ENCODE measurements at places on chromosomes 11 and 22.

GRCh38 chr11:14309425-14310192 is 49.4 kb downstream of the RRAS2 start:
- DNase-seq = no peak

GRCh38 chr11:35288817-35289541 is 130.4 kb downstream of the SLC1A2 start:
- DNase-seq = no peak

- no peak for DNase-seq
Observed at GRCh38 chr11:111283945-111284481, 14.3 kb upstream of the POU2AF3 start.

DNA sequence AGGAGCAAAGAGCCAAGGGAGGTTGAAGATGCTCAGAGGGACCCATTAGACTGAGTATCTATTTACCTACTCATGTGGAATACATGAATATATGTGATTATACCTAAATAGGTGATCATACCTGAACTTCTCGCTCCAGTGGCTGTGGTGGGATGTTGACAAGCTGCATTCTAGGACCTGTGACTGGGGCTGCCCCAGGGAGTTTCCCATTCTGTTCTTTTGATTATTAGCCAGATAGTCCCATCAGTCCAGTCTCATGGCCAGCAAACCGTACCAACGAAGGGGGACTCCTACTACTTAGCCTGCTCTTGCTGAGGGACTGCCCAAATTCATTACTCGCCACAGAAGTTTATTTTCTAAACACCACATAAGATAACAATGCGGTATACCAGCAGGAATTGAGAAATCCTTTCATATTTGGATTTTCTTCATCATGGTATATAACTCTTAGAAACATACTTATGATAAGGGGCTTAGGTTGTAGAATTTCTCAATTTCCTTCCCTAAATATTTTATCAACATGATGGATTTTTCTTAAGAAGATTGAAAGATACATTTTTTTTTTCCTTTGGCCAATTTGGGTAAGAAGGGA is 273.9 kb downstream of the NTM start:
- DNase-seq = no peak

DNA sequence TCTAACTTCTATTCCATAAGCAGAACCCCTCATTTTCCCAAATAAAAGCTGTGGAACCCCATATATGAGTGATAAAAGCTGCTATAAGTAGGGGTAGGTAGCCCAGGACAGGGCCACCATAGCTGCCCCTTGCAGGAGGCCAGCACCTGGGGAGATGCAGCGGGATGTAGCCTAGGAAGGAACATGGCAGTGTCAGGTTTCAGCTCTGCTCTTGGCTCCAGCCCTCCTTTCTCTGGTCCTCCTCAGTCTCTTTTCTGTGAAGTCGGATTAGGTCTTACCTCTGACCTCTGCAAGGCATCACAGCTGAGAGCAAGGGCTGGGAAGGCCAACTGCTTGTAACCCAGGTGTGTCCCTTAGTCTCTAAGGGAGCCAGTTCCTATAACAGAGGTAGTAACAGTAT is 135.6 kb downstream of the NAV2 start:
- no peak for DNase-seq

GRCh38 chr22:38865201-38866023 is 6.6 kb downstream of the CBX6 start:
- peak; percentile 7 for DNase-seq

DNA sequence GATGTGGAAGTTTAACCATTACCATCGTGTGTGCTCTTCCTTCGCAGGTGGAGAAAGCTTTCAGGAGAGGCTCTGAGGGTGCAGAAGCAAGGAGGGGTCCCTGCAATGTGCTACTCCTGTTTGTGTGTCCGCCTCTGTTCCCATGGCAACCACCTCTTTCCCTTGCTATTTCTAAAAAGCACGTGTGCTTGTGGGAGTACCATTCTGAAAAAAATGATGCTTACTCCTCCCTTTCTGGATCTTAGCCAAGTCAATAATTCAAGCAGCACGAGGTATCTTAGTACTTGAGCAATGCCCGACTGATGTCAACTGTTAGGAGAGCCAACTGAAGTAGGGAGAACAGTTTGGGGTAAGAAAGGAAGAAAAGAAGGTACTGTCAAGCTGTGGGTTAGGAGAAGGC is 628.7 kb downstream of the NTM start:
- DNase-seq = peak; percentile 43

GRCh38 chr11:47143322-47143721 is 33.4 kb downstream of the ARFGAP2 start:
- peak; percentile 84 for DNase-seq

GRCh38 chr11:12587333-12587991 is 86.8 kb upstream of the TEAD1 start:
- DNase-seq = peak; percentile 4

DNA sequence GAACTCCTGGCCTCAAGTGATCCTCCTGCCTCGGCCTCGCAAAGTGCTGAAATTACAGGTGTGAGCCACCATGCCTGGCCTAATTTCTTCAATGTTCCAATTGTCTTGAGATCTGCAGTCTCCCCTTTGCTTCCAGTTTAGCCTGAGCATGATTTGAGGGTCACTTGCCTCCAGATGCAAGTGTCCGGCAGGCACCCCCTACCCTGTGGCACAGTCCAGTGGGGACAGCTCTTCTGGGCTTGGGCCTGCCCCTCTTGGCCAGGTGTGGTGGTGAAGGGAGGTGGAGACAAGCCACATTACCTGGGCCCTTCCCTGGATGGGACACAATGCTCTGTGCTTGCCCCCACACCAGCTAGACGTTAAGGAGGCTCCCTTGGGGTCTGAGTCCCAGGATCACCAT is 21.3 kb upstream of the CACNG2 start:
- no peak for DNase-seq

- no peak for DNase-seq
Observed at GRCh38 chr11:127491589-127491988, 491.0 kb upstream of the KIRREL3 start.

- peak; percentile 39 for DNase-seq
Observed at GRCh38 chr11:22807855-22808570, 21.6 kb downstream of the SVIP start.

- DNase-seq = peak; percentile 50
Observed at GRCh38 chr11:662689-663274, 25.7 kb downstream of the DRD4 start.

DNA sequence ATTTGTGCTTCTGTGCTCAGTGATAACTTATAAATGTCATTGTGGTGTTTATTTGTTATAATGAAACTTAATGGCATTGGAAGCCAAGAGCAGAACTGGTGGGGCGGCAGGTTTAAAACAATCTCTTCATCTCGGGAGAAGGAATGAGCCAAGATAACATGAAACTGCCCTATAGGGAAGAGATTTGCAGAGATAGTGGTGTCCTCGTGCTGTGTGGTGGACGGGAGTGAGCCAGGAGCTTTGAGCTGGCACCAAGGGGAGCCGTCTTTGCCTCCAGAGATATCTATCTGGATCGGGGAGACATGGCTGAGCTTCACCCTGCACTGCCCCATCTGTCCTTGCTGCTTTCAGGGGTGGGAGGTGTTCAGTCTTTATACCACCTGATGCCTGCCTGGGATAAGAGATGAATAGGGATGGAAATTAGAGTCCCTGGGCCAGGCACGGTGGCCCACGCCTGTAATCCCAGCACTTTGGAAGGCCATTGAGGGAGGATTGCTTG is 189.6 kb downstream of the ST3GAL4 start:
- no peak for DNase-seq

DNA sequence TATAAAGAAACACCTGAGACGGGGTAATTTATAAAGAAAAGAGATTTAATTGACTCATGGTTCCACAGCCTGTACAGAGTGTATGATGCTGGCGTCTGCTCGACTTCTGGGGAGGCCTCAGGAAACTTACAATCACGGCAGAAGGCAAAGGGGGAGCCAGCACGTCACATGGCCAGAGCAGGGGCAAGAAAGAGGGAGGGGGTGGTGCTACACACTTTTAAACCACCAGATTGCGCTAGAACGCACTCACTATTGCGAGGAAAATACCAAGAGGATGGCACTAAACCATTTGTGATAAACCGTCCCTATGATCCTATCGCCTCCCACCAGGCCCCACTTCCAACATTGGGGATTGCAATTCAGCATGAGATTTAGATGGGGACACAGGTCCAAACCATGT is 79.7 kb upstream of the CARD18 start:
- DNase-seq = no peak

DNA sequence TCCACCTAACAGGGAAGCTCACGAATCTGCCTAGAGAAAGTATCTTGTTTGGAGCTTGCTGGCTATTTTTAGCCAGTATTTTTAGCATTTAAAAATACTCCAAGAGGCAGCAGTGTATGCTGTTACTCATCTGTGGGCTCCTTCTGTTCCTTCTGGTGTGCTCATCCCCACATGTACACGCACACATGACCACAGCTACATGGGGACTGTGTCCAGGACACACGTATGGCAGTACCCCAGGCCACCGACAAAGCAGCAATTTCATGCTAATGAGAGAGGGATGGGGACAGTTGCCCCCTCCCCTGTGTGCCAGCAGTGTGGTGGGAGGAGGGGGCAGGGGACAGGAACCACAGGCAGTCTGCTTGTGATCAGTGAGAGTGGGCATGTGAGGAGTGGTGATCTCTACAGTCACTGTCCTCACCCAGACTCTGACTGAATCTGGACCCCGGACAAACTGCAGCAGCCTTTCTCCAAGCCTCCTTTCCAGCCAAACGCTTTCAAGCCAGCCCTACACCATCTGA is 16.4 kb downstream of the USP2 start:
- no peak for DNase-seq

DNA sequence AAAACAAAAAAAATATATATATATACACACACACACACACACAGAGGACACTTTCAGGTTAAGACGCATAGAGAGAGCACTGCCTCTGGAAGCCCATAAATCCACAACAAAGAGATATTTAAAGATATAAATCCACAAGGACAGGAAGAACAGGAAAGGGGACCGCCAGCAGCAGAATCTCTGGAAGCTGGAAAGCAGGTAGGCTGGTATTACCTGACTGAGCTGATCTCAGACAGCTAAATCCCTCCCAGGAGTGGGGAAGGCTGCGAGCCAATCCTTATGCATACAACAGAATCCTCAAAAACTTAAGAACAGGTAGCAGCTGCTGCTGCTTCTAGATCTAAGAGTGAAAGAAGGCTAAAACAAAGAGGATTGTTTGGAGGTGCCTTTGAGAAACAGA is 1.8 kb upstream of the MCAT start:
- DNase-seq = no peak

- no peak for DNase-seq
Observed at GRCh38 chr11:120642196-120642894, 130.8 kb downstream of the GRIK4 start.

GRCh38 chr11:64641596-64642417 is 50.8 kb downstream of the SLC22A12 start:
- no peak for DNase-seq

DNA sequence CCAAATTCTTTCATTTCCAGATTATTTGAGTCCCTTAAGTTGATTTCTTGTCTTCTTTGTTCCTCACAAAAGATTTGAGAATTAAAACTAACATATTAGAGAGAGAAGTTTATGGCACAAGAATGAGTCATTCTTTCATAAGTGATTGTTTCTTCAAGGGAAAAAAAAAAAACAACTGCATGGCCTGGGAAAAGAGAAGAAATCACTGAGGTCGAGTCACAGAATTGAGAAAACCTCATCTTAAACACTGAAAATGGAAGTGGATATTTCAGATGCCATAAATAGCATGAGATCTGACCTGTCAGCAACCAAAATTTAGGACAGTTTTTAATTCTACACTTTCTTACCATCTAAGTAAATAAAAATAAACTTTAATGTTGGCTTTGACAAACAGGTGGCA is 87.2 kb downstream of the CWF19L2 start:
- DNase-seq = no peak

DNA sequence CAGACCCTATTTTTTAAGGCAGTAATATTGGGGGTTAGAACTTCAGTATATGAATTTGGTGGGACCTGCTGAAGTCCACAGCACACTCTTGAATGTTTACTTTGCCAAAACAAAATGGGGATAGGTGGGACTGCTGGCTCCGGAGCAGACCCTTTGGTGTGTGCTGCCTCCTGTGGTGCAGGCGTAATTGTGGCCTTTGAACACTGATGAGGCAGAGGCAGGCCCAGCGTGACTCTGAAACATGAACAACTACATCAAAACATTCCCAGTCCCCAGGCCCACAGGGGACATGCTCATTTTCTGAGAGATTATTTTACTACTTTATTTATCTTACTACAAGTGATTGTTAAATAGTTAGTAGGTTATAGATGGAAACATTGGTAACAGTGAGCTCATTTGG is 225.0 kb upstream of the TBCEL start:
- no peak for DNase-seq

GRCh38 chr22:31082606-31083376 is 1.7 kb downstream of the SMTN start:
- peak; percentile 72 for DNase-seq

DNA sequence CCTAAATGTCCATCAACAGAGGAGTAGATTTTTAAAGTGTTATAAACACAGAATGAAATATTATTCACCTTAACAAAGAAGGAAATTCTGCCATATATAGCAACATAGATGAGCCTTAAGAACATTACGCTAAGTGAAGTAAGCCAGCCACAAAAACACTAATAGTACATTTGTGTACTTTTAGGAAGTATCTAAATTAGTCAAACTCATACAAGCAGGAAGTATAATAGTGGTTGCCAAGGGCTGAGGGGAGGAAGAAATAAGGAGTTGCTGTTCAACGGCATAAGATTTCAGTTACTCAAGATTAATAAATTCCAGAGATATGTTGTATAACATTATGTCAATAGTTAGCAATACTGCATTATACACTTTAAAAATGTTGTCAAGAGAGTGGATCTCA is 181.7 kb upstream of the ZC3H12C start:
- no peak for DNase-seq

DNA sequence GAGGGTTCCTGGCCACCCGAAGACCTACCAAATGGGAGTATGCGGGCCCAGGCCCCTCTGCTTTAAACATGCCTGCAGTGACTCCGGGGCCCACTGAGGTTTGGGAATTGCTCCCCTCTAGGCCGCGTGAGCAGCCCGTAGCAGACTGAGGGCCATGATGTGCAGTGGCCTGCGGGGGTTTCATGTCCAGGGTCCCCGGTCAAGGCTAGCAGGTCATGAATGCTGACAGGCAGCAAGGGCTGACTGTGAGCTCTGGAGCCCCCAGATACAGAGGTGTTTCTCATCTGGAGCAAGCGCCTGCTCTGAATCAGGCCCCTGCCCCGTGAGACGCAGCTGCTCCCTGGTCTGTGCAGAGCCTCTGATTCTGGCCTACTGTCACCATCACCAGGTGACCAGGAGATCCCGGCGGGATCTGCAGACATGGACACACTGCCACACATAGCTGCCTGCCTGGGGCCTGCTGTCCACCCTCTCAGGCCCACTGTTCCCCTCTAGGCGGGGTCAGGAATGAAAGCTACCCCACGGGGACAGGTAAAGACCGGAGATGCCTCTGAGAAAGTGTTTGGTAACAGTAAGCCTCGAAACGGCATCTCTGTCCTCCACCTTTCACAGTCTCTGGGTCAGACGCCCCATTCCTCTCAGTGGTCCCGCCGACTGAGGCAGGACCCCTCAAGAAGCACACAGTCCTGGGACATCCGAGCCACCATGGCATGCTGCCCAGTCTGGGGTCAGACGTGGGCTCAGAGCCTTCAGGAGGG is 73.3 kb downstream of the PARVB start:
- no peak for DNase-seq

GRCh38 chr11:117071344-117071787 is 26.9 kb downstream of the SIK3 start:
- peak; percentile 78 for DNase-seq

GRCh38 chr11:68216171-68216938 is 3.3 kb upstream of the KMT5B start:
- DNase-seq = no peak

GRCh38 chr11:130672911-130673310 is 224.5 kb downstream of the ADAMTS15 start:
- DNase-seq = no peak

- peak; percentile 93 for DNase-seq
Observed at GRCh38 chr11:1410366-1411291, 20.9 kb downstream of the BRSK2 start.

GRCh38 chr11:76253416-76253815 is 47.1 kb upstream of the WNT11 start:
- DNase-seq = no peak
